AG04449 (cell line): ENCODE measurements at places on chromosomes 13 and 19.

DNA sequence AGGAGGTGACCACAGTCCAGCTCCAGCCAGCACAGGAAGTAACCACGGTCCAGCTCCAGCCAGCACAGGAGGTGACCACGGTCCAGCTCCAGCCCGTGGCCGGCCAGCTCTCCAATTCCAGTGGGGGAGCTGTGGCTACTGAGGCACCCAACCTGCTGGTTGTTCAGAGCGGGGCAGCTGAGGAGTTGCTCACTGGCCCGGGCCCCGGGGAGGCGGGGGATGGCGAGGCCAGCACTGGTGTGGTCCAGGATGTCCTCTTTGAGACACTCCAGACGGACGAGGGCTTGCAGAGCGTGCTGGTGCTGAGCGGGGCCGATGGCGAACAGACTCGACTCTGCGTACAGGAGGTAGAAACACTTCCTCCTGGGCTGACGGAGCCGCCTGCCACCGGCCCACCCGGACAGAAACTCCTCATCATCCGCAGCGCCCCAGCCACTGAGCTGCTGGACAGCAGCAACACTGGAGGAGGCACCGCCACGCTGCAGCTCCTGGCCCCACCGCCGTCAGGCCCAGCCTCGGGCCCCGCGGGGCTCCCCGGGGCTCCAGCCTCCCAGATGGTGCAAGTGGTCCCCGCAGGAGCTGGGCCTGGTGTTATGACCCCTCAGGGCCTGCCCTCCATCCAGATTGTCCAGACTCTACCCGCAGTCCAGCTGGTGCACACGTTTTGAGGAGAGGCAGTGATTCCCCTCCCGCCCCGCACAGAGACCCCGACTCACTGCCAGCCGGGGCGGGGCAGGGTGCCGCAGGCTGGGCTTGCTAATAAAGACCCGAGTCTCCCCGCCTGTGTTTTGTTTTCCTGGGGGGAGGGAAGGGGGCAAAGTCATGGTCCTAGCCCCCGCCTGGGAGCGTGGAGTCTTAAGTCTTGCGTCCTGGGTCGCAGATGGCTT is 1.0 kb upstream of the NAT14 start:
- no peak for DNase-seq

DNA sequence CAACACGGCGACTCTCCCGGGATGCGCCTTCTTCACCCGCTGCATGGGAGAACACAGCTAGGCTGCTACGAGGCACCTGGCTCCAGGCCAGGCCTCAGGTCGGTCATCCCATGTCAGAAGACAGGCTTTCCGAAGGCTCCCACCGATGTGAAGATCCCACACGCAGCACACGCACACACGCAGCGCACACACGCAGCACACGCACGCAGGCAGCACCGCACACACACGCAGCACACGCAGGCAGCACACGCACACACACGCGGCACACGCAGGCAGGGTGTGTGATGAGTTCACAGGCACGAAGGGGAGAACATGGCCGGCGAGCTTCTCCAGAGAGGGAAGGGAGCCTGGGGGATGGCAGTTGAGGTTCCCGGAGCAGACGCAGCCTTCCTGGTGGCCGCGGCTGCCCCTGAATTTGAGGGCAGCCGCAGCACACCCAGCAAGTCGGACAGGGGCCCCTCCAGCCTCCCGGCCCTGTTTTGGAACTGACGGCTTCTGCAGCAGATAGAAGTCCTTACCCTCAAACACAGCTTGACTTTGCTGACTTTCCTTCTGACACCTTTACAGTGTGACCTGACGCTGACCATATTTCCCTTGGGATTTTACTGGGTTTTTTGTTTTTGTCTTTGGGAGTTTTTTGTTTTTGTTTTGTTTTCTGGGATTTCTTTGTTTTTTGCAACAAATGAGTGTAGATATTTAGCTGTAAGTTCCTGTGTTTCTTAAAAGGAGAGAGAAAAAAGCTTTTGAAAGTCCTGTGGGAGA is 55.9 kb downstream of the RASA3 start:
- no peak for DNase-seq

- no peak for DNase-seq
Measured at GRCh38 chr13:48505012-48505411, 27.9 kb downstream of the RCBTB2 start.

- no peak for DNase-seq
Measured at GRCh38 chr19:48644839-48645619, 958 bp downstream of the CA11 start.

DNA sequence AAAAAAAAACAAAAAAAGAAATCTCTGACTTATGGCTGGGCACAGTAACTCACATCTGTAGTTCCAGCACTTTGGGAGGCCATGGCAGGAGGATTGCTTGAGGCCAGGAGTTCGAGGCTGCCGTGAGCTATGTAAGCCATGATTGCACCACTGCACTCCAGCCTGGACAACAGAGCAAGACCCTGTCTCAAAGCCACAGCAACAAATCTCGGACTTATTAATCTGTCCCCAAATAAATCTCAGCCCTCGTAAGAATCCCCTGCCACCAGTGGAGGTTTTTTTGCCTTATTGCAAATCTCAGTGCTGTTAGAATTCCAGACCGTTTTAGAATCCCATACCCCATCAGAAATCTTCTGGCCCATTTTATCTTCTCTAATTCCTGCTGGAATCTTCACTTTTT is 4.9 kb downstream of the SHKBP1 start:
- no peak for DNase-seq

- DNase-seq = no peak
Measured at GRCh38 chr19:18173572-18174288, at the start of gene IFI30. TSS of gene IFI30 (plus strand) at chr19:18173813. CDS start at chr19:18173842, 29 bp downstream.
